ENCODE measurements at places on chromosomes 1 and 21. TPM values are rescaled to one million over a fixed set of nuclear protein-coding genes. Genes with fewer than 3 reads are reported as not detected.

KRTAP10-9 gene
- not detected for total RNA-seq

UBL4B gene
- not detected for total RNA-seq

AGBL4 gene
- total RNA-seq, result not detected

WNT3A gene
- not detected for total RNA-seq

NTMT2 gene
- not detected for total RNA-seq
